ENCODE measurements at places on chromosomes 6 and 20.

DNA sequence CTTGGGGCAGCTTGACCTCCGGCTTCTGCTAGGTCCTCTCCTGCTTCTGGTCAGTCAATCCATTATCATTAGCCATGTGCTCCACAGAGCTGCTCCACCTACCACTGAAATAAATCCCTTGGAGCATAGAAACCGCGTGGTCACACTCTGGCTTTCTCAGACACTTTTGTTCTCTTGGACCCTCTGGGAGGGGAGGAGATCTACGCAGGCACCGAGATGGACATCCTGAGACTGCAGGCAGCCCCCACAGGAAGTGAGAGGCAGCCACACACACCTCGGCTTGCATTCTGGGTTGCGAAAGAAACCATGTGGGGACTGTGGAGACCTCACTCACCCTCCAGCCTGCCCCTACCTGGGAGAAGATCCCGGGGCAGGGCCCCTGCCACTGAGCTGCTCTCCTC lies 79.5 kb downstream of the FYN start:
- peak; percentile 32 for DNase-seq

DNA sequence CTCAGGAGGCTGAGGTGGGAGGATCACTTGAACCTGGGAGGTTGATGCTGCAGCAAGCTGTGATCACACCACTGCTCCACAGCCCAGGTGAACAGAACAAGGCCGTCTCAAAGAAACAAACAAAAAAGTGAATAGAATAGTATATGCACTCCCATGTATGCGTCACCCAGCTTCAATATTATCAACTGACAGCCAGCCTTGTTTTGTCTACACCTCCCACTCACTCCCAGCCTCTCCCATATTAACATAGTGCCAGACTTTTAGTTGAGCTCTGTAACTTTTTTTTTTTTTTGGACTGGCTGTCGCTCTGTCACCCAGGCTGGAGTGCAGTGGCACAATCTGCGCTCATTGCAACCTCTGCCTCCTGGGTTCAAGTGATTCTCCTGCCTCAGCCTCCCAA lies 18.1 kb upstream of the ILRUN start:
- DNase-seq: no peak

DNA sequence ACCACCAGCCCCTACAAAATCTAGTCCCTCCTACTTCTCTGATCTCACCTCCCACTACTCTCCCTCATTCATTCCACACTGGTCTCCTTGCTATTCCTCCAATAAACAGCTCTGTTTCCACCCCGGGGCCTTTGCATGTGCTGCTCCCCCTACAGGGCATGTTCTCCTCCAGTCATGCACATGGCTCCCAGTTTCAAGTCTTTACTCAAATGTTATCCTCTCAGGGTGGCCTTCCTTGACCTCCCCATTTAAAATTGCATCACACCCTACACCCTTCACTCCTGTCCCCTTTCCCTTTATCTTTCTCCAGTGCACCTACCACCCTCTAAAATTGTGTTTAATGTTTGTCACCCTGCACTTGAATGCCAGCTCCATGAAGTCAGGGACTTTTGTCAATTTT lies 174.5 kb downstream of the MRPL14 start:
- DNase-seq: no peak

GRCh38 chr20:3407040-3407770 lies at the start of gene DNAAF9:
DNAAF9 (minus strand) TSS chr20:3407669; CDS start chr20:3407557, 112 bp downstream.
- DNase-seq: peak; percentile 60
